Caco-2 (cell line): ENCODE measurements at places on chromosomes 4 and X.
A peak's percentile ranks its signal among the peaks of the same experiment; 100 is the strongest.

- no peaks in the 10 kb centered on the region for H3K27me3 ChIP-seq
- peak; percentile 31 for DNase-seq
- H3K36me3 ChIP-seq, result no peaks in the 10 kb centered on the region
- H3K27ac ChIP-seq, result peak overlapping the region; percentile 45
Measured at GRCh38 chr4:102569200-102569599, 68.0 kb downstream of the NFKB1 start.

- H3K27me3 ChIP-seq, result no peaks in the 10 kb centered on the region
- no peaks in the 10 kb centered on the region for H3K36me3 ChIP-seq
- DNase-seq, result no peak
Measured at GRCh38 chrX:49071877-49072711, 1.7 kb downstream of the PRAF2 start.

- no peaks in the 10 kb centered on the region for H3K27me3 ChIP-seq
- no peak overlapping the region for H3K4me3 ChIP-seq
Measured at GRCh38 chr4:71635139-71635748, 148.6 kb downstream of the GC start.

GRCh38 chrX:17662391-17662790 lies 74.9 kb upstream of the SCML1 start:
- no peaks in the 10 kb centered on the region; the same call in 1 of the 2 replicates for H3K27me3 ChIP-seq
- no peak for DNase-seq
- H3K4me1 ChIP-seq, result no peaks in the 10 kb centered on the region

GRCh38 chr4:165855191-165855590 lies 17.8 kb upstream of the TLL1 start:
- no peaks in the 10 kb centered on the region for H3K36me3 ChIP-seq
- DNase-seq, result no peak
- H3K27me3 ChIP-seq, result no peaks in the 10 kb centered on the region
- H3K4me3 ChIP-seq, result no peak overlapping the region
- no peak overlapping the region for H3K27ac ChIP-seq
- no peaks in the 10 kb centered on the region for H3K4me1 ChIP-seq

- H3K36me3 ChIP-seq, result no peaks in the 10 kb centered on the region
- no peaks in the 10 kb centered on the region for H3K27me3 ChIP-seq
- no peak overlapping the region for H3K4me3 ChIP-seq
- no peak for DNase-seq
Measured at GRCh38 chr4:159481936-159482335, 379.1 kb downstream of the RAPGEF2 start.

DNA sequence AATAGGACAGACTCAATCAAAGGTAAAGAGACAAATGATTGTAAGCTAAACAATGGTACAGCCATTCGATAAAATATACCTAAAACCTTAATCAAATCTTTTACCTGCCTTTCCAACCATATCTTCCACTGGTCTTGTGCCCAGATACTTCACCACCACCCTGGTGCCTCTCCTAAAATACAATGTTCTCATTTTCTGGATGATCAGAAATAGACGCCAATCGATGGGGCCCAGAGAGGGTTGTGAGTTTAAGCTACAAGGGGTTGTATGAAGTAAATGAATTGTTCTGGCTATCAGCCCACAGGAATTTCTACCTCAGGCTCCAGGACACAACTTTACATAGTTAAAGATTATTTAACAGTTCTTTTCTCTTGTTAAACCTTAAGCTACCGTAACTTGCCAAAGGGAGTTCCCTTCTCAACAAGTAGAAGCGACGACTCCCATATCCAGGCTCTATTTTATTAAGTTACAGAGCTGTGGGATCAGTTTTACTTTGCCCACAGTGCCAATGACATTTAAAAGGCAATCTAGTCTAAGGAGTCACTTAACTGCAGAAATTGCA lies 99.1 kb downstream of the CHRNA9 start:
- H3K4me3 ChIP-seq, result no peak overlapping the region
- H3K4me1 ChIP-seq, result no peaks in the 10 kb centered on the region
- DNase-seq, result no peak

DNA sequence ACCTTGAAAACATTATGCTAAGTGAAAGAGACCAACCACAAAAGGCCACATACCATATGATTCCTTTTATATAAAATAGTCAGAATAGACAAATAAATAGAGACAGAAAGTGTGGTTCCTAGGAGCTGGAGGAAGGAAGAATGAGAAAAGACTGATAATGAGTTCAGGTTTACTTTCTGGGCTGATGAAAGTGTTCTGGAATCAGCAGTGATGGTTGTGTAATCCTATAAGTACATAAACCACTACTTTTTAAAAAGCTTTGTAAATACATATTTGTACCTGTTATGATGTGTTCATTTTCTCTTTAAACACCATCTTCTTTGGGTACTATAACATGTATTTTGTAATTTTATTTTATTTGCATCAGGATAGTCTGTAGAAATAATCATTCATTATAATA lies 20.6 kb downstream of the PIR start:
- H3K4me1 ChIP-seq, result no peaks in the 10 kb centered on the region
- no peak overlapping the region for H3K4me3 ChIP-seq
- H3K27ac ChIP-seq, result no peak overlapping the region
- no peaks in the 10 kb centered on the region for H3K36me3 ChIP-seq

DNA sequence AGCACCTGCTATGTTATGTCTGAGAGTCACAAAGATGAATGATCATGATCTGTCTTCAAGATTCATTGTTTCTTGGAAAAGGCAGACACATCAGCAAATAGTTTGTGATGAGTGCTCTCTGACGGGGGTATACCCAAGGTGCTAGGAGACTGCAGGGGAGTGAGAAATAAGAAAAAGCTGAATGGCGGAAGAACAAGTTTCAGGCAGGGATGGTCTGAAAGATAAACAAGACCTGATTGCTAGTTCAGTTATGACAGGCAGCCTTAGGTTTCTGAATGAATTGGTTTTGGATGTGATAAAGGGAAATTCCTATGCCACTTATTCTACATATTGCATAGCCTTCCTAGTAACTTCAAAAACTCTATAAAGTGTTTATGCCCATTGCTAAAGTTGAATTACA lies 327.0 kb upstream of the DKK2 start:
- no peaks in the 10 kb centered on the region for H3K4me1 ChIP-seq
- no peak overlapping the region for H3K4me3 ChIP-seq
- DNase-seq, result no peak
- no peaks in the 10 kb centered on the region for H3K36me3 ChIP-seq
- H3K27me3 ChIP-seq, result no peaks in the 10 kb centered on the region

- DNase-seq, result no peak
- H3K4me3 ChIP-seq, result no peak overlapping the region
- H3K27me3 ChIP-seq, result no peaks in the 10 kb centered on the region
- no peak overlapping the region for H3K27ac ChIP-seq
- H3K36me3 ChIP-seq, result no peaks in the 10 kb centered on the region
Measured at GRCh38 chr4:119008761-119009160, 120.1 kb downstream of the SYNPO2 start.

DNA sequence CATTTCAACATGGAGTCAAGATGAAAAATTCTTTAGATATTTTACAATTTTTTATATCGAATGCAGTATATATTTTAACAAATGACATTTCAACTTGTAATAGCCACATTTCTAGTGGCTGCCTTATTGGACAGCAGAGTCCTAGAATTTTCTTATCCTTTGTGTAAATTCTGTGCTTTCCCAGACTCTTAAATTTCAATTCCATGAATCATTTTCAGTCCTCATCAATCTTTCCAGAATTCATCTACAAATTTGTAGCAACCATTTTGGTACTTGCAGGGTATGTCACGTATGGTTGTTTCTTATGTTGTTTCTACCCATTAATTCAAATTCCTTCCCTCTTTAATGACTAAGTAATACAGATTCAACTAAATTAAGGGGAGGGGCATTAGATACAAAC lies 2.7 kb downstream of the PAICS start:
- no peak overlapping the region for H3K27ac ChIP-seq
- no peak overlapping the region for H3K4me3 ChIP-seq
- peaks cover 2% of the 10 kb centered on the region for H3K36me3 ChIP-seq
- DNase-seq, result no peak
- peaks cover 3% of the 10 kb centered on the region; the same call in 1 of the 2 replicates for H3K4me1 ChIP-seq
- H3K27me3 ChIP-seq, result no peaks in the 10 kb centered on the region

GRCh38 chrX:34576864-34577263 lies 80.2 kb downstream of the TMEM47 start:
- no peaks in the 10 kb centered on the region for H3K4me1 ChIP-seq
- no peaks in the 10 kb centered on the region for H3K36me3 ChIP-seq
- H3K27ac ChIP-seq, result no peak overlapping the region
- no peaks in the 10 kb centered on the region for H3K27me3 ChIP-seq

- no peak for DNase-seq
- H3K4me3 ChIP-seq, result no peak overlapping the region
- no peaks in the 10 kb centered on the region for H3K36me3 ChIP-seq
- H3K27me3 ChIP-seq, result no peaks in the 10 kb centered on the region
- no peak overlapping the region for H3K27ac ChIP-seq
Measured at GRCh38 chrX:22526339-22526738, 253.6 kb downstream of the CBLL2 start.

DNA sequence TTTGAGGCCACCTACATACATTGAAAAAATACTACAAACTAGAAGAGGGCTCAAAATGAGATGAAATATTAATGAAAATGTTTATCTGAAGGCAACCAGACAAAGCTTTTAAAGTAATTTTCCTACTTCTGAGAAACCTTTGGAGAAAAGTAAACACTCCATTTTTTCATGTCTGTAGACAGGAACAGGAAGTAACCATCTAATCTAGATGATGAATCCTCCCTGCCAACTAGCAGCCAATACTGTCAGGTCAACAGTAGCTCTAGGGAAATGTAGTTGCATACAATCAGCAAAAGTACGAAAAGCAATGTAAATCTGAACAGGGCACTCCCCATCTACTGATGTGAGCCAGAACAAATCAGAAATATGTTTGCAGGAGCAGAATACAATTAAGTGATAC lies 49.0 kb downstream of the AMMECR1 start:
- no peaks in the 10 kb centered on the region for H3K27me3 ChIP-seq
- no peaks in the 10 kb centered on the region for H3K36me3 ChIP-seq
- H3K4me3 ChIP-seq, result no peak overlapping the region
- no peak for DNase-seq

- no peak overlapping the region for H3K4me3 ChIP-seq
- peak overlapping the region; percentile 24 for H3K27ac ChIP-seq
- no peak for DNase-seq
Measured at GRCh38 chrX:115400960-115401359, 111.4 kb downstream of the LUZP4 start.

- H3K27me3 ChIP-seq, result no peaks in the 10 kb centered on the region
- H3K4me1 ChIP-seq, result peaks cover 27% of the 10 kb centered on the region
- DNase-seq, result no peak
- H3K36me3 ChIP-seq, result no peaks in the 10 kb centered on the region
- H3K4me3 ChIP-seq, result no peak overlapping the region
- H3K27ac ChIP-seq, result no peak overlapping the region
Measured at GRCh38 chr4:3040452-3041191, 33.7 kb downstream of the HTT-AS start.

DNA sequence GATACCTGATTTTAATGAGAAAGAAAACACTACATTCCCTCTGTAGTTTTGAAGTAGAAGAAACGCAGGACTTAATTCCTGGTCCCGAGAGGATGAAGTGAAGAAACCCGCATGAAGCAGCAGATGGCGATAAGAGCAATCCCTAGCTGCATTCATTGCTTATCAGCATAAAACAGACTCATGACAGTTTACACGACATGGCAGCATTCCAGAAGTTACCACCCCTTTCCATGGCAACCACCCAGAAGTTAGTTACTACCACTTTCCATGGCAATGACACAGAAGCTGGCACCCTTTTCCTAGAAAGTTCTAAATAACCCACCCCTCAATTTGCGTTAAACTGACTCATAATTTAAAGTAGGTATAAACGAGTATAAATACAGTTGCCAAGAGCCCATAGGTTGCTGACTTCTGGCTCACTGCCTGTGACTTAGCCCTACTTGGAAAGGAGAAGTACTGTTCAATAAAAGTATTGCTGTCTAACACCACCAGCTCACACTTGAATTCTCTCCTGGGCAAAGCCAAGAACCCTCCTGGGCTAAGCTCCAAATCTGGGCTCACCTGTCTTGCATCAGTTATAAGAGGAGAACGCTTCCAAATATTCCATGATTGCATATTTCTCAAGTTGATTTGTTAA lies 5.5 kb upstream of the XAGE2 start:
- DNase-seq, result no peak
- H3K27ac ChIP-seq, result no peak overlapping the region
- no peaks in the 10 kb centered on the region for H3K27me3 ChIP-seq
- no peaks in the 10 kb centered on the region for H3K36me3 ChIP-seq
- no peaks in the 10 kb centered on the region for H3K4me1 ChIP-seq

DNA sequence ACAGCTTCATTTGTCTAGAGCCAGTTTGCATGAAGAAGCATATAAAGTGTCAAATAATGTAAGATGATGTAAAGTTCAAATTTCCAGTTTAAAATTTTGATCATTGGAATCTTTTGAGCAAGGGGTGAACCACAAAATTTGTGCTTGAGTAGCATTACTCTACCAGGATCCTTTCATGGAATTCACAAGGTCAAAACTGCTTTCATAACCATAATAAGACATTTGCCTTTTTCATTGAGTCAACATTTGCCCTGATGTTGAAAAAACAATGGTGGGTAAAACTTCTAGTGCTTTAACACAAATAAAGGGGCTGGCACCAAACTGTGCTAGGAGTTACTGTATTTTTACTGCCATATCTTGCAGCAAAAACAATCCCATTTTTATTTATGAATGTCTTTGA lies 142.2 kb downstream of the GLRA3 start:
- 0 out of 2 replicates have a peak, but pooled peaks cover 3% of the 10 kb centered on the region for H3K4me1 ChIP-seq
- no peak overlapping the region for H3K4me3 ChIP-seq
- DNase-seq, result no peak
- H3K27ac ChIP-seq, result no peak overlapping the region

DNA sequence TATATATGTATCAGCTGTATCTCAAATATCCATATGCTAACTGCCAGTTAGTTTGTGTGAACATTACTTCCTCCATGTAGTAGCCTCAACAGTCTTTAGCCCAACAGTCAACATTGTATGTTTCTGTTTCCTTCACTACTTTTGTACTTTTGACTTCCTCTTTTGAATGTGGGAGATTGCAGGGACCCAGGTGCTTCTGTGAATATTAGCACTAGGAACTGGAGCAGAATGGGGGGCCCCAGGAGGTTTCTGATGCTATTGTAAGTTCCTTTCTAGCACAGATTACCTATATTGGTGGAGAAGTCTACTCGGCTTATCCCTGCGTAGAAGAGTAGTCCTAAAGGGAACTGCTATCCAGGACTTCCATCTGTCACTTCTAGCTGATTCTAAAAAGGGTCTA lies 2.3 kb downstream of the PLAC8 start:
- no peak for DNase-seq
- no peaks in the 10 kb centered on the region for H3K36me3 ChIP-seq
- H3K4me3 ChIP-seq, result no peak overlapping the region
- no peaks in the 10 kb centered on the region for H3K27me3 ChIP-seq
- no peak overlapping the region for H3K27ac ChIP-seq
- H3K4me1 ChIP-seq, result peaks cover 26% of the 10 kb centered on the region

DNA sequence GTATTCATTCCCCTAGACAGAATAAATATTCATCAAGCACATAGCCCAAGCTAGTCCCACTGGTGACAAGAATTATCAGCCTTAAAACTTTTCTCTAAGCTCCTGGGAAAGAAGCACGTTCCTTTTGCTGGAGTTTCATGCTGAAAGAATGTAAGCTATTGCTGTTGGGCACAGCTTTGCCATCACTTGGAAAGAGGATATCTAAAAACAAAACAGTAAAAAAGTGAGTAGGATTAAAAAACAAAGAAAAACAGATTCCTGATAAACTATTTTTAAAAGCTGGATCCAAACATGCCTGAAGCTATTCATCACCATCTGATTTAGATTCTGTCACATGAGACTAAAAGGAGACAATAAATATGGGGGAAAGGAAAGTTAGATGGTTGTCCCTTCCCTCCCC lies 176.8 kb downstream of the SCFD2 start:
- H3K27me3 ChIP-seq, result no peaks in the 10 kb centered on the region
- no peak overlapping the region for H3K27ac ChIP-seq
- H3K4me1 ChIP-seq, result peaks cover 30% of the 10 kb centered on the region
- H3K4me3 ChIP-seq, result no peak overlapping the region

- DNase-seq, result no peak
- no peak overlapping the region for H3K4me3 ChIP-seq
- H3K27ac ChIP-seq, result peak overlapping the region; percentile 70
Measured at GRCh38 chrX:45806410-45807121, 605.9 kb upstream of the DIPK2B start.
